ENCODE measurements at places on chromosomes 3 and 15. TPM values are rescaled to one million over a fixed set of nuclear protein-coding genes. Genes with fewer than 3 reads are reported as not detected.

Gene CERS3
- total RNA-seq: 10.7 TPM

Gene ABI3BP
- 2.7 TPM for total RNA-seq

Gene NR1I2
- total RNA-seq: 0.08 TPM

Gene TUSC2
- 38.6 TPM for total RNA-seq

Gene AADACL2
- total RNA-seq: not detected

Gene ESYT3
- total RNA-seq: 1.5 TPM

Gene TRH
- not detected for total RNA-seq

Gene XIRP1
- not detected for total RNA-seq

Gene PDZRN3
- 4.2 TPM for total RNA-seq

Gene MME
- total RNA-seq: 2.9 TPM

Gene FYCO1
- total RNA-seq: 8.2 TPM

Gene CP
- total RNA-seq: not detected

Gene C3orf18
- total RNA-seq: 3.7 TPM

All from hair follicular keratinocyte (primary cell).